ENCODE measurements at places on chromosomes 13 and 19.

GRCh38 chr13:22102271-22102670, 431.4 kb downstream of the FGF9 start:
- no peak for DNase-seq

DNA sequence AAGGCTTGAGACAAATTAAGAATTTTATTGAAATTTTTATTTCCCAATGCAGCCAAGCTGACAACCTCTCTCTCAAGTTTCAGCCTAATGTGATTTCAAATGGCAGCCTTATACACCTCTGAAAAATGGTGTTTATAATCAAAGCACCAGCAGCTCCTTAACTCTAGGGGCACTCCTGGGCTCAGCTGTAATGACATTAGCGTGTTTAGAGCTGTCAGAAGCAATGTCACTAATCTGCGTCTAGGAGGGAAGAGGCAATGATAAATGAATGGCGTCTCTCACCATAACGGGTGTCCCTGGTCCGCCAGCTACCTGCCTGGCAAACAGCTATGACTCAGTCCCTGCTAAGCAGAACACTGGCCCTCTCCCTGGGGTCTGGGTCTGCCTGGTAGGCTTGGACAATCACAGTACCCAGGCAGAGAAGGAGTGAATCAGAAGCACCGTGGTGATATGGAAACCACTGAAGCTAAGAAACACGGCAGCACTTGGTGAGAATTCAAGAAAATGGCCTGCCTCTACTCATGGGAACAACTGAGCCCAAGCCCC, 131.8 kb upstream of the VSTM2B start:
- DNase-seq, result no peak

DNA sequence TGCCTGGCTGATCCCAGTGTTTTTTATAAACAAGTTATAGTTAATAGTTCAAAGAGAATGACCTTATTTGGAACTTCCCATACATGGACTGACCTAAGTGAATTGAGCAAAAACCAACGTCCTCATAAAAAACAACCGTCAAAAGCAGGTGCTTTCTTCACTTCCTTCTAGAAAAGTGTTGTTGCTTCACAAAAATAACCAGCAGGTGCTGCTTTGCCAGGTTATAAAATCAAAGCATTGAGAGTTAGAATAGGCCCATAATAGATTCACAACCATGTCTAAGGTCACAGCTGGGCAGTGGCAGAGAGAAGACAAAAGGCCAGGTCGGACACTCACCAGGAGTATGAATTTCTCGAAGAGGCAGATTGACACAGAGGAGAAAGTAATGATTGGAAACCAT, 9.5 kb downstream of the RUBCNL start:
- DNase-seq, result no peak

DNA sequence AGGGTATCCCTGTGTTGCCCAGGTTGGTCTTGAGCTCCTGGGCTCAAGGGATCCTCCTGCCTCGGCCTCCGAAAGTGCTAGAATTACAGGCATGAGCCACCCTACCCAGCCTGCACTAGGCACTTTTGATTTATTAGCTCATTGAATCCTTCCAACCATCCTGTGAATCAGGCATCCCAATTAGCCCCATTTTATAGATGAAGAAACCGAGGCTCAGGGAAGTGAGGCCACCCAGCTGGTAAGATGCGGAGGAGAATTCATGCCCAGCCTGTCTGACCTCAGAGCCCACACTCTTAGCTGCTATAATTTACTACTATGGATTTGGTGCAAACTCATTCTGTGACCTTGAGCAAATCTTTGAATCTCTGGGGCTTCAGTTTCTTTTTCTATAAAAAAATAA, 17.8 kb upstream of the CACNG8 start:
- DNase-seq, result no peak

DNA sequence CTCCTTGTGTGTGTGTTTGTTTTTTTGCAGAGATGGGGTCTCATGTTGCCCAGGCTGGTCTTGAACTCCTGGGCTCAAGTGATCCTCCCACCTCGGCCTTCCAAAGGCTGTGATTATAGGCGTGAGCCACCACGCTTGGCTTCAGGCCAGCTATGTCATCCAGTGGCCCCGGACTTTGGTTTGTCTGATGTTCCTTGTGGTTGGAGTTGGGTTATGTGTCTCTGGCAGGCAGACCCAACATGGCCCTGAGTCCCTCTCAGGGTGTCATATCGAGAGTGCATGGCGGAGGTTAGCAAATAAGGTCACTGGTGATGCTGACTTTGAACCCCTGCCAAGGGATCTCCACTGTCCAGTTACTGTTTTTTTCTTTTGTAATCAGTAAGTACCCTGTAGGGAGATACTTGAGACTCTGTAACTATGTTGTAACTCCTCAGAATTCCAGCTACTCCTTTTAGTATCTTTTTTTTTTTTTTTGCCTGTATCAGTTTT, 37.3 kb downstream of the SMARCA4 start:
- no peak for DNase-seq

DNA sequence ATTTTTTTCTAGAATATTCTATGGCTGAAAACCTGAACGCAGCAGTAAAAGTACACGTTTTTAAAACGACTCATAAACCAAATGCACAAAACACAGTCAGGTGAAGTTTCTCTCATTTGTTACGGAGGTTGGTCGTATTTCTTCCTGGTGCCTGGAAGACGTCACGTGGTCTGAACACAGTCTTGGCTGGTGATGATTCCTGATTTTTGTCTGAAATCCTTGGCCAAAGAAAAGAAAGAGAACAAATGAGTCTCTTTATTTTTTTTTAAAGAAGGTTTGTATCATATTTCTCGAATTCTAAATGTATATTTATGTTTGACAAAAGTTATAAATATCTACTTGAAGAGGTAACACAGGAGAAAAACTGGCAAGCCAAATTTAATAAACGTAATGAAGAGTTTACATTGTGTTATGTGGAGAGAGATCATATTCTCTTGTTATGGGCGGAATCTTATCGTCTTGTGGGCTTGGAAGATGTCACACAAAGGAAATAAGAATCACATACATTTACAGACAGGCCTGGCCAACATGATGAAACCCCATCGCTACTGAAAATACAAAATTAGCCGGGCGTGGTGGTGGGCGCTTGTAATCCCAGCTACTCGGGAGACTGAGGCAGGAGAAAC, 10.0 kb upstream of the PNMA8A start:
- no peak for DNase-seq

DNA sequence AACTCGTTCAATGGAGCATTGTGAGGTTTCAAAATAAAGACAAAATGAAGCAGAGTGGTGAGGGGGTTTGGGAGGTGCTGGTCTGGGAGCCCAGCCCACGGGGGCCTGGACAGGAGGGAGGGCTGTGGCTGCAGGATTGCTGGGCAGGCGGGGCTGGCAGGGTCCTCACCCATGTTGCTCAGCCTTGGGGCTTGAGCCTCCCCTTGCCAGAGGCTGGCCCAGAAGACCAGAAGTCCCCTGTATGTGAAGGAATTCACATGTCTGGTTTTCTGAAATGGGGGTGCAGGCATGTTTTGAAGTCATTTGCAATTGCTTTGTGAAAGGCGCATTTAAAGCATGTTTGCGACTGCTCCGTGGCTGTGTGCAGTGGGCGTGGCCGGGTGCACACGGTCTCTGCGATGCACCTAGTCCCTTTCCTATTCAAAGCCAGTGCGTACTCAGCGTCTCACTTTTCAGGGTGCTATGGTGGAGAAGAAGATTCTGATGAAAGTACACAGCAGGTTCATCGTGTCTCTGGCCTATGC, 2.3 kb downstream of the GRK1 start:
- DNase-seq, result no peak

GRCh38 chr13:51380269-51380668, 40.8 kb downstream of the SERPINE3 start:
- DNase-seq, result no peak

DNA sequence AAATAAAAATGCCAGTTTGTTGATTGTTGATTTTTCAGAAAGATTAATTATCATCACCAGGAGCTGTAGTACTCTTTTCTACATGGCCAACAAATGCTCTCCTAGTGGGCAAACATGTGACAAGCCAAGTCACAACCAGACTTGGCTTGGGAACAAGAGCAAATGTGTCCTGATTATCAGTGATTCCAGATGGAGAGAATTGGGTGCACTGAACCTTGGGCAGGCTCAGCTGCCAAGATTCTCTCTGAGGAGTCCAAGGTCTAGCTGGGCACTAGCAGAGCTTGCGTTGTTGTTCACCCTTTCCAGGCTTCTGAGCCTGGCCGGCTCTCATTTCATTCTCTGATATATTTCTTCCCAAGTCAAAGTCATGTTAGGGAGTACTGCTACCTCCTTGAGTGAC, 27.3 kb upstream of the GPI start:
- DNase-seq, result no peak

- DNase-seq, result peak; percentile 98
Observed at GRCh38 chr19:11481534-11482383, 913 bp upstream of the ELAVL3 start.

- DNase-seq, result no peak
Observed at GRCh38 chr13:50740052-50740741, 103.3 kb downstream of the DLEU7 start.

DNA sequence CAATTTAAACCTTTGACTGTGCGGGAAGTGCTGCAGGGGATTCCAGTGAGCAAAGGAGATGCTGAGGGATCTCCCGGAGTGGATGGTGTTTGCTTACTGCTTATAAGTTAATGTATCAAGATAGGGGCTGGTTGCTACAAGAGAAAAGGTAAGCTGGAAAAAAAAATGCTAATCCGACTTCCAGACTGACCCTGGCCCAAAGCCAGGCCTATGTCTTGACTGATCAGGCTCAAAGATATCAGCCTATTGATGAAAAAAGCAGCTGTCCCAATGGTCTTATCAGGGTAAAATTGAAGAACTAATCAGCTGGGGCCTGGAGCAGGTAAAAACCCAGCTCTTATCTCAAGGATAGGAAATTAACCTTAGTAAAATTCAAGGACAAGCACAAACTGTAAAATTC, 10.9 kb upstream of the ZNF90 start:
- DNase-seq, result no peak

DNA sequence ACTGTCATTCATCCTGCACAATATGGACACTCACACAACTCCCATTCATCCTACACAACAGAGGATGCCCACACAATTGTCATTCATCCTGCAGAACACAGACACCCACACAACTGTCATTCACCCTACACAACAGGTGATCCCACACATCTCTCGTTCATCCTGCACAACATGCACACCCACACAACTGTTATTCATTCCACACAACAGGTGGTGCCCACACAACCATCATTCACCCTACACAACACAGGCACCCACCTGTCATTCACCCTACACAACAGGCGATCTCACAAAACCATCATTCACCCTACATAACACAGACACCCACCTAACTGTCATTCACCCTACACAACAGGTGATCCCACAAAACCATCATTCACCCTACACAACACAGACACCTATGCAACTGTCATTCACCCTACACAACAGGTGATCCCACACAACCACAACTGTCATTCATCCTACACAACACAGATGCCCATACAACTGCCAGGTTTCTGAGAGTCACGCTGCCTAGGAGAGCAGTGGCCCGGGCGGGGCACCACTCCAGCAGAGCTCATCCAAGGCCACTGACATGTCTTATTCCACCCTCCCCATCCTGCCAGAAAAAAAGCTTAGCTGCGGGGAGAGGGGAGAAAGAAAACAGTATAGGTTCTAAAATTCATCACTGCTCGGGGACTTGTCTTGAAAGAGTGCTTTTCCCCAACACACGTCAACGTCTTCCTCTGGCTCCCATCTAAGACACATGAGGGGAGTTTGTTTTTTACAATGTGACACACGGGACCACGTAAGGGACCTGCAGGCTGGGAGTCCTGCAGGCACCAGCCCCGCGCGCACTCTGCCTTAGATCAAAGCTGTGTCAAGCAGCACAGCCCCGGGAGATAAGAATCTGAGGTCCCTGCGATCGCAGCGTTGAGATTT, 44.0 kb downstream of the KLF2 start:
- peak; percentile 30 for DNase-seq

DNA sequence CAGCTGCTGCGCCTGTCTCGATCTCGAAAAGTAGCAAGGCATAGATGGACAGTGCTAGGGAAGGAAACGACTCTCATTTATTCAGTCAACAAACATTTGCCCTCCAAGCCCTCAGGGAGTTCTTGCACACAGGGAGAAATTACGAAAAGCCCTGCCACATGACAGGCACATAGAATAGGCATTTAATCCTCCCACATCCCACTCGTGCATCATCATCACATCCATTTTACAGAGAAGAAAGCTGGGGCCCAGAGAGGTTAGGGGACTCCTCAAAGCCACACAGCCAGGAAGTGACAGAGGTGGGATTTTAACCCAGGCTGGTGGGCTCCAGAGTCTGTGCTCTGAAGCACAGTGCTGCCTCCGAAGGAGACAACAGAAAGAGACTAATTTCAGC, 11.6 kb downstream of the TMEM221 start:
- no peak for DNase-seq

DNA sequence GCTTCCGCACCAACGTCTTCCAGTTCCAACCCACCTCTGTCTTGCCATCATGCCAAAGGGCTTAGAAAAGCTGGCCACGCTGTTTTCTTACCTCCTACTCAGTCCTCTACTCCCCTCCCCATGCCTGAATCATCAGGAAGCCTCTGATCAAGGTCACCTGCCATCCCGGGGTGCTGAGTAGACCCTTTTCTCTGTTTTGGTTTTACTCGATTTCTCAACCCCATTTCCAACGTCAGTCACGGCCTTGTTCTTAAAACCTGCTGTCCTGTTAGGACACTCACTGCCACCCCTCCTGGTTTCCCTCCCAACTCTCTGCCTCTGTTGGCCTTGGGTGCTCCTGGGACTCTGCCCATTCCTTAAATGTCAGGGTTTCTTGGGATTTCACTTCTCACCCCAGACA, 350.1 kb downstream of the FOXO1 start:
- no peak for DNase-seq

DNA sequence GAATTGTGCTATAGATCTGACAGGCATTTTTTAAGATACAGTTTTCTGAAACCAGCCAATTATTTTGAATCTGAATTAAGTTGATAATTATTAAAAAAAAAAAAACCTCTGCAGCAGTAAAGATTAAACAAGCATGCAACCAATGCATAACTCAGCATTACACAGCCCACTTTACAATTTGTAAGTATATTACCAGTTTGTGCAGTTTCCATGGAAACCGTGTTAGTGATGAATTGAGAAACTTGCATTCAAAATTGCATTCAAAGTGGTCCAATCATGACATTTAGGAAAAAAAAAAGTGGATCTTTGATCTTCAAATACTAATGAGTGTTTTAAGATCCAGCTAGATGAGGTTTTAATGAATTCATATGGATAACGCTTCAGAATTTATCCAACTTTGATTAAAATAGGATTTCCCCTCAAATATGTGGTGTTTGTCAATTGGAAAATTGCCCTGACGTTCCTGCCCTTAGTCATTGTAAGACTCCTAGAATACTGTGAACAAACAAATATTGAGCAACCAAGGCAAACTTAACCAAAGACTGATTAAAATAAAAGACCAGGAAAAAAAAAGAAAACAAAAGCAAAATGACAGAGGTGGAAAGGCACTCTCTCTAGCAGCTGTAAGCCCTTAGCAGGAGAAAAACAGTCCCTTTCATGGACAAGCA, 314.8 kb upstream of the MAB21L1 start:
- DNase-seq, result no peak

- DNase-seq, result no peak
Observed at GRCh38 chr13:110634558-110634957, 19.2 kb downstream of the NAXD start.
